ENCODE measurements at places on chromosomes 12 and 14.

DNA sequence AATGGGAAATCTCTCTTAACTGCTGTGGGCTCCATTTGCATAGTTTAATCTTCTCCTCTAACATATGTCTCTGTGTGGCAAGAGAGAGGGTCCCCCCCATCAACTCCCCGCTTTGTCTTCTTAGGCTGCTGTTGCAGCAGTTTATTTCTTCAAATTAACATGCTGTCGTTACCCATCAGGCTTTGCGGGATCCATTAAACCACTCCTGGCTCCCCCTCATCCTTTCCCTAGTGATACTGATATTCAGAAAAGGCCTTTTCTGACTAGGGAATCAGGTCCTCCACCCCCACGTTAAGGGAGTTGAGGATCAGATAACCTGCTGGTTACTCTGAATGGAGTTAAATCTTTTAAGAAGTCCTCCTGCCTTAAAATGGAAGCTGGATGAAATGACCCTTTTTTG lies 15.2 kb downstream of the GPR84 start:
- DNase-seq, result no peak

GRCh38 chr14:88804477-88804876 lies 11.7 kb upstream of the EML5 start:
- no peak for DNase-seq

- DNase-seq, result no peak
These were observed 65.8 kb downstream of the VEZT start for GRCh38 chr12:95283371-95283770.

GRCh38 chr14:97213720-97214119 lies 416.5 kb downstream of the VRK1 start:
- DNase-seq, result no peak

GRCh38 chr12:26346736-26347135 lies 151.4 kb downstream of the SSPN start:
- DNase-seq, result no peak

DNA sequence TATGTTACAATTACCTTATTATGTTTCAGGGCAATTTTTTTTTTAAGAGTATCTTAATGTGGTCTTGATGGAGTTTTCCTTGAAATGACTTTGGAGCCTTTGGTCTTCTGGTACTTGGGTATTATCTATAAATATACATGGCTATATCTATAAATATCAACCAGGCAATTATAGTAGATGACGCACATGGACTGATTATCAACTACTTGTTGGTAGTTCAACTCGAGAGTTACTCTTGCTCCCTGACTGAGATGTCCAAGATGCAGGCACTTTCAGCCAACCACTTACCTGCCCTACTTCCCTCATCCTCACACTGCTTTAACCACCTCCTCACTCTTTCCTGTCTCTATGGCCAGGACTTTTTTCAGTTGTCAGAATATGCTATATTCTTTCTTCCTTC lies 85.4 kb downstream of the NTN4 start:
- DNase-seq, result no peak

DNA sequence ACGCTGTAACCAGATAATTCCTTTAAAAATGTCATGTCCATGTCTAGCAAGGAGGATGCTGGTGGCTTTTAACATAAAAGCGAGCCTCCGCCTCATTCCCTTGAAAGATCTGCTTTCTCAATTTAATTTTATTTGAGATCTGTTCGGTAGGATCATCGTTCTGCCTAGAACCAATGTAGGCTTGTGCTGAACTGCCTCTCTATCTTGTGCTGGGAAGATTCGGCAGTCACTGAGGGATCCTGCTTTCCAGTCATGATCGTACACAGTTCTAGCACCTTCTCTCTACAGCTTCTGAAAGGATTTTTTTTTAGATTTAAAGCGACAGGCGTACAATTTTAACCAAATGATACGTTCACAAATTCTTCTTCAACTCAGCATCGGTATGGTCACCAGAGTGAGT lies 54.3 kb downstream of the PEBP1 start:
- no peak for DNase-seq

GRCh38 chr12:79001404-79001803 lies 136.8 kb downstream of the SYT1 start:
- no peak for DNase-seq

DNA sequence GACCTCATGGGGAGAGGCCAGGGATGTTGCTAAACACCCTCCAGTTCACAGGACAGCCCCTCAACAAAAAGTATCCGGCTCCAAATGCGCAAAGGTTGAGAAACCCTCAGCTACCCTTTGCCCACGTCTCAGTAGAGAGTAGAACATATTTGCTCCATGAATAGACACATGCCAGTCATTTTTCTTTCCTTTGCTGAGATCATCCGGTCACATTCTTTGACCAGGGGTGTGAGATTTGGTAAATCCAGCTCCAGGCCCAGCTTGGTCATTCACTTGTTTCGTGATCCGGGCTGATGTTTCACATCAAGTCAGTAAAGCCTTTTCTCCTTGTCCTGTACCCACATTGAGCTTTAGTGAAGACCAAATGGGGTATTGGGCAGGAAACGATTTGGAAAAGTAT lies 83.6 kb upstream of the LHX5 start:
- DNase-seq, result no peak

Data from stimulated activated CD4-positive, alpha-beta T cell treated with anti-CD3 and anti-CD28 coated beads, TNF-alpha, amount 100 ng/mL, for 1 hour (primary cell).